ENCODE measurements at places on chromosomes 6 and 20.
A peak's percentile ranks its signal among the peaks of the same experiment; 100 is the strongest.

DNA sequence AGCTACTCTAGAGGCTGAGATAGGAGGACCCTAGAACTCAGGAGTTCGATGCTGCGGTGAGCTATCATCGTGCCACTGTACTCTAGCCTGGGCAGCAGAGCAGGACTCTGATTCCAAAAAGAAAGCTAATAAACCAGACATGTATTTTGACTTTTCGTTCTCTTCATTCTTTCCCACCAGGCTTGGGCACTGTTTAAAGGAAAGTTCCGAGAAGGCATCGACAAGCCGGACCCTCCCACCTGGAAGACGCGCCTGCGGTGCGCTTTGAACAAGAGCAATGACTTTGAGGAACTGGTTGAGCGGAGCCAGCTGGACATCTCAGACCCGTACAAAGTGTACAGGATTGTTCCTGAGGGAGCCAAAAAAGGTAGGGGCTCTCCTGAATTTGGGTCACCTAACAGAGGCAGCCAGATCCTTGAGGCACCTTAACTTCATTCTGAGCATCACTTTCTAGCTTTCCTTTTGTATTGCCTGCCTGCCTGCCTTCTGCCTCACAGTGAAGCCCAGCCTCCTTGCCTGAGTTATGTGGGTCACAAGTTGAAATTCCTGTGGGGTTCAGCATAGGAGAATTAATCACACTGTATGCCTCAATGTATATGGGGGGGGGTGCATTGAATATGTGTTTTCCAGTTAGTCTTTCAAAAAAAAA, 3.2 kb downstream of the IRF4 start:
- DNase-seq: no peak

DNA sequence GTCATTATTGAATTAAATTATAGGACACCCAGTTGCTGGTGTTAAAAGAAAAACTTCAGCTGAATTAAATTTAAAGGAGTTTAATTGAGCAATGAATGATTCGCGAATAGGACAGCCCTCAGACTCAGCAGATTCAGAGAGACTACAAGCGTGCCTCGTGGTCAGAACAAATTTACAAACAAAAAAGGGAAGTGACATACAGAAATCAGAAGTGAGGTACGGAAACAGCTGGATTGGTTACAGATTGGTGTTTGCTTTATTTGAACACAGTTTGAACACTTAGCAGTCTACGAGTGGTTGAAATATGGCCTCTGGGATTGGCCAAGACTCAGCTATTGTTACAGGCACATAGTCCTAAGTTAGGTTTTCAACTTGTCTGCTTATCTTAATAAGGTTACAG, 25.8 kb upstream of the TNFRSF21 start:
- DNase-seq: peak; percentile 32

DNA sequence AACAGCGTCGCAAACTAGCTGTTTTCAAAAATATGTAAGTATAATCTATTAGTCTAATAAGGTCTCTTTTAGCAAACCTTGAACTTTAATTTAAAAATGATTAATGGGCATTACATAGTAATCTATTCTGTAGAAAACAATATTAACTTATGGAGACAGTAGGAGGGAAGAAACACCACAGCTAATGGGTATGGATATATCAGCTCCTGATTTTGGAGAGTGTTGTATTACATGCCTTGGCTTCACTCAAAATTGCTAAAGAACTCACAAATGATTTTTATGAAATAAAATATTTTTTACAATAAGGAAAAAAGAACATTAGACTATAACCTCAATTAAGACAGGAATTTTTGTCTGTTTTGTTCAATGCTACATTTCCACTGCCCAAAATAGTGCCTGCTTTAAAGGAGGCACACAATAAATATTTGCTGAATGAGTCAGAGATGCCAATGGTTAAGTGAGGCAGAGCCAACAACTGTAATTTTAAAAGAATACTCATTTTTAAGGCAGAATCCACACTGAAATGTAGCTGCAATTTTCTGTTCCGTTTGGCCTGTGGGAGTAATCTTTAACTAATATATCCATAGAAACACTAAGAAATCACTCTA, 15.7 kb downstream of the ATG5 start:
- no peak for DNase-seq

DNA sequence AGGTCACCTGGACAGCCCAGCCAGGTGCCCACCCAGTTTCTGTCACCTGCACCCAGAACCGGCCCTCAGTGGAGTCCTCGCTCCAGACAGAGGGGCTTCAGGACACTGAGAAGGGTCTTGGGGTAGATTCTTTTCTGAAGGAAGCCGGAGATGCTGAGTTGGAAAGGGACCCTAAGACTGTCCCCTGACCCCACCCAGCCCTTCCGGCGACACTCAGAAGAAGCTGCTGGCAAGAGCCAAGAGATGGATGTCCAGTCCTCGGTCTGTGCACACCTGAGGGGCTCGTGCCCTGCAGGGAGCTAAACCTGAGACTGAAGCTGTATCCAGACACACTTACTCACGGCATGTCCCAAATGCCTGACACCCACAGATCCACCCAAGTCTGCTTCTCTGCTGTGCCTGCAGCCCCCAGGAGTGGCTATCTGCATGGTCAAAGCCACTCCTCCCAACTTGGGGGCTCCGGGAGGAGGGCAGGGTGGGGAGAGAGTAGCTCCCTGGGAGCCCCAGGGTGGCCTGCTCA, 20.2 kb downstream of the NTSR1 start:
- DNase-seq: no peak

DNA sequence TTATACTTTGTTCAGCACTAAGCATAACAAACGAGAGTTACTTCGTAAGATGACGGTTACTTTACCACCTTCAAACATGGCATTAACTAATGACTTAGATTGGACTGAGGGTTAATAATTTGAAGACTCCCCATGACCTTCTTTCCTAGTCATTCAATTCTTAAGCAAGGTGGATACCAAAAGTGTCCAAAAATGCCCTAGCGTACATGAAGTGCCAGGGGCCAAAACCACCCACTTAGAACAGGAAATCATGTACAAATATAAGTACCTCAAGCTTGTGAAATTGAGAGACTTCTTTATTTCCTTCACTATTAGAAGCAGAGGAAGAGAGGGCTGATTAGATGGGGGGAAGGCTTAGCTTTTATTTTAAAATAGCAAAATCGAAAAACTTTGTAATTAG, 166.4 kb downstream of the ATXN1 start:
- no peak for DNase-seq

DNA sequence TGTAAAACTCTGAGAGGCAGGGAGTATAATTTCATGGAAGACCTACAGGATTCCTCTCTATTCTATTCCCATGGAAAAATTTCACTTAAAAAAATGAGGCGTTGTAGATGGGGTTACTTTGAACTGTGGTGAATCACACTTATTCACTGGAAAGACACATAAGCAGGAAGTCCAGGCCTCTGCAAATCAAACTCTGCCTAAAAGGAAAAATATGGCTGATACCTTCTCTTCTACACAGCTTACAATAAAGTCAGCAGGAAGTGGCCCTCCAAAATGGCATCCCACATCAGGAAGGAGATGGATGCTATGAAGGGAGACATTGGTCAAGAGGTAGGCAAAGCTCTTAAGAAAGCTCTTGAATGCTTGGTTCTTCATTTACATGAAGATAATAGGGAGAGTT, 115.9 kb downstream of the FYN start:
- no peak for DNase-seq

DNA sequence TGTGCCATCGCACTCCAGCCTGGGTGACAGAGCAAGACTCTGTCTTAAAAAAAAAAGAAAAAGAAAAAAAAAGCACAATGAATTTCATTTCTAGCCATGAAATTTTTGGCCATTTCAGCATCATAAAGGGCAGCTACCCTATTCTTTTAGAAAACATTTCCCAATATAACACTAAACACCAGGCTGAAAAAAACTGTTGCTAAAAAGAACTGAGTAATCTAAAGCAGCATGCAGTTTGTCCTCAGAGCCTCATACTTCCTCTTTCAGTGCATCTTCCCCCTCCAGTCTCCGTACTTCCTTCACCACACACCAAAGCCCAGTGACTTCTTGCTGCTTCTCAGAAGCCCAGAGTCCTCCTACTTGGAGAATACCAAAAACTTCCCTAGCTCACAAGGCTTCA, 5.6 kb upstream of the IFNGR1 start:
- peak; percentile 75 for DNase-seq

DNA sequence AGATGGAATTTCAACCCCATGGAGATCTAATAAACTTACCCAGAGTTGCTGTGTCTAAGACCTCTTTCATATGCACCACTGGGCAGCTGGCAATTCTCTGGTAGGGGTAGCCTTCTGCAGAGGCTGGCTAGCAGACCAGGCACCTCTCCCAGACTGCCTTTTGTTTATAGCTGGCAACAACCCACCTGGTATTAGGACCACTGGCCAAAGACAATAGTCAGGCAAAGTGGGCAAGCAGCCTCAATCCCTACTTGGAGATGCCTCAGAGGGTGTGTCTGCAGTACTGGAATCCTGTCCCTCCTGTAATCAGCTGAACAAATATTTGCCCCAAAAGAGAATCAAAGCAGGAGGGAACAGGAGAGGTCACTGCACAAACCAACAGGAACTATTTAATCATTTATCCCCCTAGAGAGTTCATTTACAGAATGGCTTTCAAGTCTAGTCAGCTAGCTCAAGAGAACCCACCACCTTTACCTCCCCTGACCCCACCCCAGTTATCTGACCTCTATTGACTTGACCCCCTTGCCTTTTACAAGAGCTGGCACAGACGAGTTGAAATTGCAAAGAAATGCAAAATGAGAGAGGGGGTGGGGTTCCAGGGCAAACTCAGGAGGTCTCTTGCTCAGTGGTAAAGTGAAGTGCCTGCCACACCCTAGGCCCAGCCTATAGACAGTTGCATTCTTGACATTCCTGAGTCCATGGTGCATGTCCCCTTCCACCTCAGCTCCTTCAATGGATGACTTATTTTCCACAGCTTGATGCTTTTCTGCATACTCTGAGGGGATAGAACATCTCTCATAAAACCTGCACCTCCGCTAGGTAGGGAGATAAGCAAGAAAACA, 2.8 kb downstream of the BCL2L1 start:
- DNase-seq: peak; percentile 76

- DNase-seq: no peak
Measured at GRCh38 chr20:31681769-31682168, 40.9 kb downstream of the BCL2L1 start.

DNA sequence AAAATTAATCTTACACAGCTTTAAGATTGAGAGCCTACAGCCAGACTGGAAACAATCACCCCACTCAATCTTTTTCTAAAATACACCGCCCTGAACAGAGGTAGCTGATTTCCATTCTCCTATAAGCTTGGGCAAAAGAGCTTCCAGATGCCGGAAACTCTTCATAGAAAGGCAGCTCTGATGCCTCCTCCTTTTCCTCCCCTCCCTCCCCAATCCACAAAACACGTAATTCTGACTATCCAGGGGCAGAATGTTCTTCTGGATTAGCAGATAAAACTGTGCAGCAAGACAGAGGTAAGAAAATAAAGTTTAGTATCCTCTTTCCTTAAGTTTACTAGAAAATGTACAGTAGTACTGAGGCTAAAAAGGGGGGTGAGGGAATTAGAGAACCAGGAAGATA, 15.8 kb downstream of the ADNP start:
- no peak for DNase-seq

- peak; percentile 27 for DNase-seq
Measured at GRCh38 chr6:119285908-119286625, 63.5 kb downstream of the MAN1A1 start.

DNA sequence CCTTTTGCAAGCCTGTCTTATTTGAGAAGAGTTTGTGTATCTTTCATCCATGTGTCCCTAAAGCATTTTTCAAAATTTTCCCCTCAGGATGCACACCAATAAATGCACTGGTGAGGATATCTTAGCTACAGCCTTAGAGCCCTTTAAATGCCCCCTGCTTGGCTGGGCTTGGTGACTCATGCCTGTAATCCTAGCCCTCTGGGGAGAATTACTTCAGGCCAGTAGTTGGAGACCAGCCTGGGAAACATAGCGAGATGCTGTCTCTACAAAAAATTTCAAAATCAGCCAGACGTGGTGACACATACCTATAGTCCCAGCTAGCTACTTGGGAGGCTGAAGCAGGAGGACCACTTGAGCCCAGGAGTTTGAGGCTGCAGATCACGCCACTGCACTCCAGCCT, 33.8 kb upstream of the PLCB4 start:
- DNase-seq: no peak

Data from Ammon's horn (tissue), 1 donor.